ENCODE measurements at places on chromosomes 13 and 19.
A peak's percentile ranks its signal among the peaks of the same experiment; 100 is the strongest.

GRCh38 chr13:105365831-105366230 is 1169.6 kb downstream of the EFNB2 start:
- DNase-seq = no peak

DNA sequence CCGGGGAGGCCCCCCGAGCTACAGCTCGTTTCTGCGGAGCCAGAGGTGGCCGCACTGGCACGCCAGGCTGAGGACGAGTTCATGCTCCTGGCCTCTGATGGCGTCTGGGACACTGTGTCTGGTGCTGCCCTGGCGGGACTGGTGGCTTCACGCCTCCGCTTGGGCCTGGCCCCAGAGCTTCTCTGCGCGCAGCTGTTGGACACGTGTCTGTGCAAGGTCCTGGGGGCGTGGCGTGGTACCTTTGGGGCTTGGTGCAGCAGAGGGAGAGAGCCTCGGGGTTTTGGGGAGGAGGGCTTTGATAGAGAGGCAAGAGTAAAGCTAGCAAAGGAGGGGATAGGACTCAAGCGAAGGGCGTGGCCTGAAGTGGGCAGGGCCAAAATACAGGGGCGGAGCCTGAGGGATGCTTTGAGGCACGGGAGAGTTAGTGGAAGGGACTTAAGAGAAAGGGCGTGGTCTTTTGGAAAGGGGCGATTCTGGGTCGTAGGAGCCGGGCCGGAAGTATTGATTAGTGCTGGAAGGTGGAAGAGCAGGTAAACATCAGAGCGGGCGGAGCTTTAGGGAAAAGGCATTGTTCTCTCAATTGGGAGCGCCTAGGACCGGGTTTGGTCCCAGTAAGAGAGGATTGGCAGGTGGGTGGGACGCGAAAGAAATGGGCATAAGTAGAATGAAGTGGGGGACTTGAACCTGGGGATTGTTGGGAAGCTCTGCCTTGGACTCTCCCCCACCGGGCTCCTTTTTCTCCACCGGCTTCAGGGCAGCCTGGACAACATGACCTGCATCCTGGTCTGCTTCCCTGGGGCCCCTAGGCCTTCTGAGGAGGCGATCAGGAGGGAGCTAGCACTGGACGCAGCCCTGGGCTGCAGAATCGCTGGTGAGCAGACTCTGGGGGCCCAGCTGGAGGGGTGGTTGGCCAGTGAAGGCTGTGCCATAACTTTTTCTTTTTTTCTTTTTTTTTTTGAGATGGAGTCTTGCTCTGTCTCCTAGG is 1.2 kb downstream of the PPM1N start:
- no peak for DNase-seq

- no peak for DNase-seq
Observed at GRCh38 chr13:59475911-59476310, 687.8 kb downstream of the DIAPH3 start.

DNA sequence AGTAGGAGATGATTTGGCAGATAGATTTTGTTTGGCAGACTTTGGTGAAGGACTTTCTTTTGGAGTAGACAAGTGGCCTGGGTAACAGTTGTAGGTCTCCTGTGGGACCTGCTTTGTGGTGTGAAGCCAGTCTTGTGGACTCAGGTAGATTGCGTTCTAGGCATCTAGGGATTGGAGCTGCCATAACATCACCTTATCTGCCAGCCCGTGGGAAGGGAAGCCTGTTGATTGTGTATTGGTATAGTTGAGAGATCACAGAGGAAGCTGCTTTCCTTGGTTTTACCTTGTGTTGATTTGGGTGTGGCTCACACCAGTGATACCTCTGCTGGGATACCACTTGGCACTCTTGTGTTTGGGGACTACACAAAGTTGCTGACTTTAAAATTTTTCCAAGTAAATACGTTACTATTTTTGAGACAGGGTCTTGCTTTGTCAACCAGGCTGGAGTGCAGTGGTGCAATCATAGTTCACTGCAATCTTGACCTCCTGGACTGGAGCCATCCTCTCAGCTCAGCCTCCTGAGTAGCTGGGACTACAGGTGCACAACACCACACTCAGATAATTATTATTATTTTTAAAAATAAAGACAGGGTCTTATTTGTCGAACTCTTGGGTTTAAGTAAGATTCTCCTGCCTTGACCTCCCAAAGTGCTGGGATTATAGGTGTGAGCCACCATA is 7.8 kb downstream of the HNRNPM start:
- DNase-seq = no peak

GRCh38 chr19:13681509-13681908 is 82.8 kb upstream of the MRI1 start:
- DNase-seq = peak; percentile 8

DNA sequence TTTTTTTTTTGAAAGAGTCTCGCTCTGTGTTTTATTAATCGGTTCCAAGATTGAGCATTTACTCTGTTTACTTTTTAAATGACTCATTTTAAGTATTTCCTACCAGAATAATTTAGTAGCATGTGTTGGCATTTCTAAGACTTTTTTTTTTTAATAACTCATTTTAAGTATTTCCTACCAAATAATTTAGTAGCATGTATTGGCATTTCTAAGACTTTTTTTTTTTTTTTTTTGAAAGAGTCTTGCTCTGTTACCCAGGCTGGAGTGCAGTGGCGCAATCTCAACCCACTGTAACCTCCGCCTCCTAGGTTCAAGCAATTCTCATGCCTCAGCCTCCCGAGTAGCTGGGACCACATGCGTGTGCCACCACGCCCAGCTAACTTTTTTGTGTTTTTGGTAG is 13.1 kb downstream of the SETDB2 start:
- no peak for DNase-seq

GRCh38 chr13:60137911-60138560 is 25.7 kb downstream of the DIAPH3 start:
- no peak for DNase-seq

DNA sequence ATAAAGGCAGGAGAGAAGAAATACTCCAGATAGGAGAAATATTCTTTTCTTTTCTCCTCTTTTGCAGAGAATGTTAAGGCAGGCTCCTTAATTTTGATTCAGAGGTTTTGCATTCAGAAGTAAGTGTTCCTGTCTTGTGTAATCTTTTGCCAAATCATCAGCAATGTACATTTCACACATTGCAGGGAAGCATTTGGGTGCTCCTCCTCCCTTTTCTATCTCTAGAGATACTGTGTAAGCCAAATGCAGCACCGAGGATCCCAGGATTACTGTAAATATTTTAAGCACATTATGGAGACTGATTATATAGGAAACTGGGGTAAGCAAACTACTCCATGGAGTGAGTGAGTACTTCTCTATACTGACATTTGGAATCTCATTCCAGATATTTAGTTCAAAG is 7.2 kb downstream of the ATP8A2 start:
- no peak for DNase-seq

DNA sequence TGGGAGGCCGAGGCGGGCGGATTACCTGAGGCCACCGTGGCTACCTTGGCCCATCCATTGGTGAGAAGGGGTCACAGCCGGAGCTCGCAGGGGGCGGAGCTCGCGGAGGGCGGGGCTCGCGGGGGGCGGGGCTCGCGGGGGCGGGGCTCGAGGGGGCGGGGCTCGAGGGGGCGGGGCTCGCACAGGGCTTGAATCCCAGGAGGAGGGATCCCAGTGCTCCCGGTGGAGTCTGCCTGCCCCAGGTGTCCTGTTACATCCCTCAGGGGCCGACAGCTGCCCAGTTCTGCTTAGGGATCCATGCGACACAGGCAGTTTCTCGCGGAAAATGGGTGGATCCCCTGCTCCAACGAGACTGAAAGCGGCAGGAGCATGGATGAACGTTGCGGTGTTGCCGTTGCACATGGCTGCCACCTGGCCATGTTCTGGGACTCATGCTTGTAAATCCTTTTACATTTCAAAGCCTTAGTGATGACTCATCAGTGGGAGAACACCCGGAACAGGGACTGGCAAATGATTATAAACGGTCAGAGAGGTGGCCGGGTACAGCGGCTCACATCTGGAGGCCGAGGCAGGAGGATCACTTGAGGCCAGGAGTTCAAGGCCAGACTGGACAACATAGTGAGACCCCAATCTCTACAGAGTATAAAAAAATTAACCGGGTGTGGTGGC is 25.1 kb downstream of the TMPRSS9 start:
- DNase-seq = peak; percentile 52

DNA sequence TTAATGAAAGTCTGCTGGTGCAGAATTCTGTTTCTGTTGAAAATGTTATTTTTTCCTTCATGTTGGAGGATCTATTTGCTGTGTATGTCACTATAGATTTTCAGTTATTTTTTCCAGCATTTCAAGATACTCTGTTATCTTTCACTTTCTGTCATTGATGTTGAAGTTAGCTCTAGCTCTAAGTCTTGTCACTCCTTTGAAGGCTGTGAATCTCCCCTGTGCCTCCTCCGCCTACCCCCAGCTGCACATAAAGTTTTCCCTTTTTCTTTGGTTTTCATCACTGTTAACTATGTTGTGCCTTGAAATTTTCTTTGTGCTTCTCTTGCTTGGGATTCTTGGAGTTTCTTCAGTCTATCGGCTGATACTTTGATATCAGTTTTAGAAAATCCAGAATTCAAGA is 20.8 kb downstream of the URI1 start:
- DNase-seq = no peak

DNA sequence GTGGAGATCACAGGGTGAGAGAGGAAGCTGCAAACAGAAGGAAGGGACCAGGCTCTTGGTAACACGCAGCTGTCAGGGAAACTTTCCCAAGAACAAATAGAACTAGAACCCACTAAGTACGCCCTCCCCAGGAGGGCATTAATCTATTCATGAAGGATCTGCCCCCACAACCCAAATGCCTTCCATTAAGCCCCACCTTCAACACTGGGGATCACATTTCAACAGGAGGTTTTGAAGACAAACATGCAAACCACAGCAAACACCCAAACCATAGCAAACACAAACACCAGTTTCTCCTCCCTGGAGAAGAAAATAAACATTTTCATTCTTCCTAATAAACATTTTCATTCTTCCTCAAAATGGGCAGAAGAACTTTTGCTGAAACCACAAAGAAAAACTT is 329.6 kb downstream of the EFNB2 start:
- no peak for DNase-seq

DNA sequence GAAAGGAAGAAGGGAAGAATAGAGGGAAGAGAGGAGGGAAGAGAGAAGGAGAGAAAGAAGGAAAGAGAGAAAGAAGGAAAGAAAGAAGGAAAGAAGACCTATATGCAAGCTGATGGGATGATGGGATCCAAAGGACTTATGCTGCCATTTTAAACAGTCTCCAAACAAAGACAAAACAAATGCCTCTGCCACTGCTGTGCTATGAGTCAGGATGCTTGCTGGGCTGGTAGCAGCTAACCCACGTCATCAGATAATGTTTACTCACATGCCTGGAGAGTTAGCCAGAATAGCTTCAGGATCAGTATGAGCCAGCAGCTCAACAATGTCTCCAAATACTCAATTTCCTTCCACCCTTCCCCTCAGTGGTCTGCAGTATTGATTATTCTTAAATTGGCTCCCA is 12.0 kb upstream of the ZNF274 start:
- DNase-seq = no peak

DNA sequence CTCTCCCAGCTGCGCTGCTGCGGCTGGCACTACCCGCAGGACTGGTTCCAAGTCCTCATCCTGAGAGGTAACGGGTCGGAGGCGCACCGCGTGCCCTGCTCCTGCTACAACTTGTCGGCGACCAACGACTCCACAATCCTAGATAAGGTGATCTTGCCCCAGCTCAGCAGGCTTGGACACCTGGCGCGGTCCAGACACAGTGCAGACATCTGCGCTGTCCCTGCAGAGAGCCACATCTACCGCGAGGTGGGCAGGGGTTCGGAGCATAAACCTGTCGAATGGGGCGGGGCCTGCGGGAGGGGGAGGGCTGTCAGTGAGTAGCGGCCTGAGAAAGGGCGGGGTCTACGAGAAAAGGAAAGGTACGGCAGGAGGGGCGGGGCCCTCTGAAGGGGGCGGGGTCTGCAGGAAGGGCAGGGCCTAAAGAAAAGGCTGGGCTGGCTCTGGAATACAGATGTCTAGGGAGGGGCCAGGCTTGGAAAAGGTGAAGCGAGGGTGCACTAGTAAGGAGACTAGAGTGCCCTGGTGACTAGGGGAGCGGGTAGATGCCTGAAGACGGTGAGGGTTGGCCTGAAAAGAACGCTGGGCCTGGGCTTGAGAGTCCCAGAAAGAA is 3.6 kb downstream of the CD37 start:
- DNase-seq = no peak

DNA sequence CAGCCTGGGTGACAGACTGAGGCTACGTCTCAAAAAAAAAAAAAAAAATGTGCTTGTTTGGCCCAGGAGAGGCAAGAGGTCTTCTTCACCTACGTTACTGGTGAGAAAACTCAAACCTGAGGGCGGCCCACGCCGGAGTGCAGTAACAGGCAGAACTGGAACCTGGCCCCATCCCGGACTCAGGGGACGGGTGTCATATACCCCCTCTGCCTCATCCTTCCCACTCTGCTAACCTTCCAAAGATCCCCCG is 414 bp upstream of the ADAT3 start:
- DNase-seq = no peak

GRCh38 chr13:112779856-112780604 is 90.2 kb downstream of the ATP11A start:
- no peak for DNase-seq

- no peak for DNase-seq
Observed at GRCh38 chr13:22960827-22961226, 220.0 kb upstream of the SGCG start.

DNA sequence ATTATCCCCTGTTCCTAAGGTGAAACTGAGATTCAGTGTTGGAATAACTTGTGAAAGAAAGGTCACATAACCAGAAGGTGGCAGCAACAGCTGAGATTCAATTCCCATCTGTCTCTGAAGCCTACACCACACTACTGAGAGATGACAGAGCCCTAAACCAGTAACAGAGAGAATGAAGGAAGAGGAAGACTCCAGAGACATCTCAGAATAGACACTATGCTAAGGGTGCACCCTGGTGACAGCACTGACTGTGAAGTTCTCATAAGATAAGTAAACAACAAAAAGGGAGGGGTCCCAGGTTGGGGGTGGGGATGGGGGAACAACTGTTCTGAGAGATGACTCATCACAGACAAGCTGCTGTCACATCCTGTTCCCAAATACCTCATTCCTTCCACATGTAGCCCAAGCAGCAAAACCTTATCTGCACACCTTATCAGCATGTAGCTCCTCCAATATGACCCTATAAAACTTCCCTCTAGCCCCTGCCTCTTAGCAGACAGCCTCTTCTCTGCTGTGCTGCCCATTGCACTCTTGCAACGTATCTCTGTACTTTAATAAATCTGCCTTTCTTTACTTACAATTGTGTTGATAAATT is 46.5 kb downstream of the UTP14C start:
- DNase-seq = peak; percentile 11

GRCh38 chr19:46000491-46001246 is 5.4 kb downstream of the CCDC61 start:
- no peak for DNase-seq

- DNase-seq = no peak
Observed at GRCh38 chr19:1847684-1848398, 442 bp downstream of the REXO1 start.

- no peak for DNase-seq
Observed at GRCh38 chr13:104832231-104832630, 1703.2 kb downstream of the EFNB2 start.
